ENCODE measurements at places on chromosomes 6 and 20.

GRCh38 chr20:44990425-44990824, 24.1 kb downstream of the STK4 start:
- no peak for DNase-seq

- DNase-seq = no peak
Observed at GRCh38 chr6:52233975-52234823, 10.1 kb downstream of the IL17F start.

GRCh38 chr6:6580225-6580856, 8.2 kb upstream of the LY86 start:
- no peak for DNase-seq

- DNase-seq = no peak
Observed at GRCh38 chr6:161359618-161359945, 85.7 kb upstream of the AGPAT4 start.

- no peak for DNase-seq
Observed at GRCh38 chr6:83867527-83868161, 8.2 kb downstream of the CYB5R4 start.

- DNase-seq = no peak
Observed at GRCh38 chr20:6492271-6493055, 275.0 kb upstream of the BMP2 start.

DNA sequence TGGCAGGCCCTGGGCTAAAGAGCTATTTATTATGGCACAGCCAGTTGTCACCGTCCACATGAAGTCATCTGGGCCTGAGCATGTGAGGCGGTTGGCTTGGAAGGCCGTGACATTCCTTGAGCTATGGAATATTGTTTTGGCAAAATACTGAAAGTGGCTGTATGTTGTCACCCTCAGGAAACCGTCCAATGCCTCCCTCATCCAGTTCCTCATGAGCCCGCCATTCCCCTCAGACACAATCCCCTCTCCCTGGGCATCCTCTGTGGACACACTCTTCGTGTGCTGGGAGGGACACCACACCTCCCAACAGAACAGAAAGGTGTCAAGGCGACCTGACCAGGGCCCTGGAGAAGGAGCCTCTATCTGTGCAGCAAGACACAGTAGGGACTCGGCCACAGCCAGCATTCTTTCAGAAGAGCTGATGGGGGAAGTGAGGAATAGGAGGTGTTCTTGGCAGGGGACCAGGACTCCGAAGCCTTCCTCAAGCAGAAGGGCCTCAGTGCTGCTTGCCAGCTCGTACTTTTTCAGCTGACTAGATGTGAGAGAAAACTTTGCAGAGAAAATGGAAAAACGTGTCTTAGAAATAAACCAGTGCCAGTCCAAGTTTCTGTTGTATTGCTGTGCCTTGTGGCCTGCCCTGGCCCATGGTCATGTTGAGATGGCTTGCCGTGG, 120.5 kb downstream of the SOD2 start:
- no peak for DNase-seq

DNA sequence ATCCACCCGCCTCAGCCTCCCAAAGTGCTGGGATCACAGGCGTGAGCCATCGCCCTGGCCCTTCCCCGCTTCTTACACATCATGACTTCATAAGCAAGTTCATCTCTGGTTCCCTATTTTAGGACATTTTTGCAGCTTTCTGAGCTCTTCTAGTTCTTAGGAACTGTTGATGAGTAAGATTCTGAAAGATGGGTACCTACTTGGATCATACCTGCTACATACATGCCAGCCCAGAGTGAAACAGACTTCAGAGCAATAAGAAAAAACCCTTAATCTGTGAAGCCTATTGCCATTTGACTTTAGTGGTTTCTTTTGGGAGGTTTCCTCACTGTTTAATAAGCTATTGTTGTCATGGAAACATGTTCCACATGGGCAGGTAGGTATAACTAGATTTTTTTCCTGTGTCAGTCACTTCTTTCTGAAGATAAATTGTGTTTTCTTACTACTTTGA, 27.9 kb upstream of the TMEM217 start:
- DNase-seq = no peak

- no peak for DNase-seq
Observed at GRCh38 chr6:159020011-159020410, 20.0 kb upstream of the RSPH3 start.

DNA sequence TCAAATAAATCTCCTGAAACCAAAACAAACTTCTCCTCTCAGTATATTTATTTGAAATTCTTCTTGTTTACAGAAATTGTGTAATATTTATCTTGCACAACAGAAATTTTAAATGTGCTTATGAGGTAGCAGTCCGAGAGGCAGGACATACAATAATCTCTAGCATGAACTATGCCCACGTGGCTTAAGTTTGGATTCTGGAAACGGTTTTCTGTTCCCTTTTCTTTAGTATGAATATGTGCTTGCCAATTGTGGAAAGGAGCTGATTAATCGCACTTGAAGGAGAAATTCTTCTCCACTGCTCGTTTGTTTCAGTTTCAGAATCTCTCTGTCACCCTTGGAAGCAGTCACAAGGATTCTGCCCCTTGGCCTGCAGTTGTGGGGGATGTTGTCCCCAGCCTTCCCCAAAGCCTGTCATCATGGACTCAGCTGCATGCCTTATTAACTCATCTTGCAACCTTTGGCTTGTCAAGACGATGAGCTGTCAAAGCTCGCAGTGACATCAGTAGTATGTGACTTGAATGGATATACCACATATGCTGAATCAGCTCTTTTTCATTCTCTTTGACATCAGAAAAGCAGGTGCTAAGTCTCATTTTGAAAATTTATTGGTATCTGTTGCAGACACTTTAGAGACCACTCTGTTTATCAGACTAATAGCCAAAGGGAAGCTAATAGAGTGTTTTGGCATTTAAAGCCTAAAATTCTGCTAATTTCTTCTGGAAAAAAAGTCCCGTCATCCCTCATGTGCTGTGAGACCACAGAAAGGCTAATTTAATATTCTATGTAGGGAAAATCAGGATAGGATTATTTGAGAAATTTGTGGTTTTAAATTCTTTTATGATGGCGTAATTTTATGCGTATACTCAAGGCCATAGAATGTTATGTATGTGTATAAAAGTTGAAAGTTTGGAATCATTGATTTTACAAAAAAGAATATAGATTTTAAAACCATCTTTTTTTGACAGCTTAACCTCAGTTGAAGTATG, 186.8 kb downstream of the ARID1B start:
- no peak for DNase-seq

- no peak for DNase-seq
Observed at GRCh38 chr6:127291495-127291894, 24.8 kb downstream of the RNF146 start.

DNA sequence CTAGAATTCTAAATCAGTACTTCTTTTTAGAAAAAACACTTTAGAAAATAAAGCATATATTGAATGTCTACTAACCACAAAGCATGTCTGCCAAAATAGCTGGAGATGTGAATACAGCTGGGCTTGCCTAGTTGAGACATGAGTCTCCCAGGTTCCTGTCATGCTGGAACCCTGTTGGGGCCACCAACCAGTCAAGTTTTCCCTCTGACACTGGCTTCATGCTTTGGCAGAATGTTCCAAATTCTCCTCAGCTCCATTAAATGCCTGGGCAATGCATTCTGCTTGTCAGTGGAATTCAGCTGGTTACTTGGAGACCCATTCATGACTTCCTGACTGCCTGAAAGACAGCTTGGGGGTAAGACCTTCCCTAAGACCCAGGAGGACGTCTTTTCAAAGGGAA, 87.2 kb downstream of the PRND start:
- no peak for DNase-seq

DNA sequence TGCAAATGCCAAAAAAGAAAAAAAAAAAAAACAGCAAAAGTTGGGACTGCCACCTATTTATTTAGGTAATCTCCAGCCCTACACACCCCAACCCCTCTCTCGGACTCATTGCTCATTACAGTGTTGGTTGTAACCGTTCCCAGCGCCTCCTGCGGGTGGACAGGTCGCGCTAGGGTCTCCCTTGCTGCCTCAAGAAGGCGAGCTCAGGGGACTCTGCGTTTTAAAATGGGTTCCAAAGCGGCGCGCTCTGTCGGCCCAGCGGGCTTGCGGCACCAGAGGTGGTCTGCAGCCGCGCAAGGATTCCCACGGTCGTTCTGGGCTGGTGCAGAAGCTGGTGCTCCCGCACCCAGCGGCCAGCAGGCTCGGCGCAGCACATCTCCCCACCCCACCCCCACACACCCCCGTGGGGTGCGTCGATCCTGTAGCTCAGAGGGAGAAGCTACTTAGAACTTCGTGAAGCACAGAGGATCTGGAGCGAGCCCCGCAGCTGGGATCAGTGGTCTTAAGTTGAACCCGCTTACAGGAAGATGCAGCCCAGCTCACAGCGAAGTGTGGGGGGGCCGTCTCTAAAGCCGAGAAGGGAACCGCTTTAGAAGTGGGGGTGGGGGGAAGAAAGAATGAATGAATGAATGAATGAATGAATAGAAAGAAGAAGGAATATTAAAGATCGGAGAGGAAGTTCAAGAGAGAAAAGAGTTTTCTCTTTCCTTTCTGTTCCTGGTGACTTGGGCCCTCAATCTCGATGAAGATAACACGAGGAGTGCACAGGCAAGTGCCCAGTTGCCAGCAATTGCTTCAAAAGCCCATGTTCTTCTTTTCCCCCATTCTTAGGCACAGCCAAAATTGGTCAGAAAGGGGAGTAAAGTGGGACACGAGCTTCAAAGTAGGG, 780 bp downstream of the TFAP2A start:
- DNase-seq = no peak

DNA sequence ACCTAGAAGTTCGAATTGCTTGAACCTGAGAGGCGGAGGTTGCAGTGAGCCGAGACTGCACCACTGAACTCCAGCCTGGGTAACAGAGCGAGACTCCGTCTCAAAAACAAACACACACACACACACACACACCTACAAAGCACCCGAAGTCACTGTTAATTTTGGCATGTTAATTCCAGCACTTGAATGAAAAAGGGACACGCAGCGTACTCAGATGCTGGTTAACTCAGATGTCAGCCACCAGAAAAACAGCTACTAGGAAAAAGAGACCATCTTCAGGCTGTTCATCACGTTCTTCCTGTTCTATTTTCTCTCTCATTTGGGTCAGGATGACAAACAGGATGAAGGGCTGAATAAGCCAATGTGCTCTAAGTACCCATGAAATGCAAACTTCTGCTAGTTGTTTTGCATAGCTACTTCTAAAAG, 46.9 kb downstream of the BLOC1S5 start:
- no peak for DNase-seq

DNA sequence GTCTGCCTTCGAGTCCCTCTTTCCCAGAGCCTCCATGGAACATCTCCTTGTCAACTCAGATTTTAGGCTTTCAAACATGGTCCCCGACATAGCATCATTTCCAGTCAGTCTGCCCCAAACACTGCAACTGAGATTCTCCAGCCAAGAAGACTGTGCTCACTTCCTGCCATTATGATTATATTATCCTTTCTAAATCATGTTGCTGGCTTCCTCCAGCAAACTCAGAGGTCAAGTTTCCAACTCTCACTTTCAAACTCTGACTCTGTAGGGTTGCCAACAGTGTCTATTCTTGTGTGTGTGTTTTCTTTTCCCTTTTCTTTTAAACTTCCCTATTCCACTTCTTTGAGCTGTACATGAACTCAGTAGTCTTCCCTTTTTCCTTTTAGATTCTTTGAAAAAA, 61.2 kb upstream of the TRAF3IP2 start:
- no peak for DNase-seq

GRCh38 chr6:28789553-28790083, 134.2 kb downstream of the TRIM27 start:
- no peak for DNase-seq

DNA sequence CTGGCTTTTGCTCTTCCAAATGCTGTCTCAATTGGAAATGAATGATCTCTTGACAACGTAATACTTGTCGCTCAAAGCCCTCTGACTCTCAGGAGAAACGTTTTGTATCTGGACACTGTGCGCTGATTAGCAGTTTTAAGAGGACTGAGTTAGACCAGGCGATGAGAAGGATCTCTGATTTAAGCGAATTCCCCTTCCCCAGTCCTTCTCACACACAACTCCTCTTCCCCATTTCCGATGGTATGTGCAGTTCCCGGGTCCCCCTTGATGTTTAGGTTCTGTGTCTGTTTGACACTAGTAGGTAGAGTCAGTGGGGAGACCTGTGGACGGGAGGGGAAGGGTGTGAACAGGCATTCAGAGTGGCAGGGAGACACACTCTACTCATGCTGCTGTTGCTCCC, 2.5 kb downstream of the ZDHHC14 start:
- no peak for DNase-seq

GRCh38 chr6:144844596-144844995, 559.5 kb downstream of the UTRN start:
- no peak for DNase-seq

DNA sequence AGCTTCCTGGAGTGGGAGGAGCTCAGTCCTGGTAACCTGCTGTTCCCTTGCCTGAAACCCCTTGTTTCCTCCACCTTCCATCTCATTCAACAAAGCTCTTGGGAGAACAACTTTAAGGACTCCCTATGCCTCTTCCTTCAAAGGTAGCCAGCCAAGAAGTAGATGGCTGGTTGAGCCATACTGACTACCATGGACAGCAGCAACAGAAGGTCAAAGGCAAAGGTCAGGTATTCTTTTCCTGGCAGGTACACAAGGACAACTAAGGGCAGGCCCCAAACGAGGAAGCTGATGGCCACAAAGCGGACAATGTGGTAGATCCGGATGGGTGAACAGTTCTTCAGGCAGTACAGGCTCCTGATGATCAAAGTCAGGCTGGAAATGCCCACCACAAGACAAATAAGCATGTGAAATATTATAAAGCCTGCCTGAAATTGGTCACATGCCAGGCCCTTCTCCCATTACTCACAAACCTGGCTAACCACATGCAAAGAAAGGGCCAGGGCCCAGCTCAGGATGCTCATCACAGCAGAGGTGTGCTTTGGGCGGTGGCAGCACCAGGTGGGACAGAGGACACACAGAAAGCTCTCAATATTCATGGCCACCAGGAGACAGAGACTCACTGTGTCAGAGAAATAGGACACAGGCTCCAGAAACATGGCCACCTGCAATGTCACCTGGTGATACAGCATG, 21.7 kb downstream of the UBD start:
- DNase-seq = no peak

GRCh38 chr6:151497905-151498304, 4.1 kb downstream of the CCDC170 start:
- DNase-seq = no peak

DNA sequence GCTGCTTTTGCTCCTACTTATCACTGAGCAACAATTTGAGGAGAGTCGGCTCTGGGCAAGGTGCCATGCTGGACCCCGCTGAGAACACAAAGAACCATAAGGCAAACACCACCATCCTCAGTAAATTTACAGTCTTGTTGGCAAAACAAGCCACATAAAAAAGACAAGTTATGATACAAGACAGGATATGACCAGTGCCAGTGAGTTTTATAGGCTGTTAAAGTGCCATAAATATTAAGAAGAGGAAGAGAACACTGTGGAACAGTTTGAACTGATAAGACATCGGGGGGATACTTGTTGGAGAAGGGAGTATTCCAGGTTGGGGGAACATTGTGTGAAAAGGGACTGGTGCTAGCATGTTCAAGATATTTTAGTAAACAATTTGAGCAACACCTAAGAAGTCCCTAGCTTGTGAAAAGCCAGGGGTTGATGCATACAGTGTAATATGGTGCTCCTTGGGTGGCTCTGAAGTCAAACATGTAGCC, 25.3 kb upstream of the RIPOR2 start:
- no peak for DNase-seq

- no peak for DNase-seq
Observed at GRCh38 chr20:48195121-48195870, 410.0 kb upstream of the SULF2 start.
